Left renal pelvis (tissue), 4 donors: ENCODE measurements at places on chromosomes 4 and X. TPM values are rescaled to one million over a fixed set of nuclear protein-coding genes. Genes with fewer than 3 reads are reported as not detected.
A peak's percentile ranks its signal among the peaks of the same experiment; 100 is the strongest.

DNA sequence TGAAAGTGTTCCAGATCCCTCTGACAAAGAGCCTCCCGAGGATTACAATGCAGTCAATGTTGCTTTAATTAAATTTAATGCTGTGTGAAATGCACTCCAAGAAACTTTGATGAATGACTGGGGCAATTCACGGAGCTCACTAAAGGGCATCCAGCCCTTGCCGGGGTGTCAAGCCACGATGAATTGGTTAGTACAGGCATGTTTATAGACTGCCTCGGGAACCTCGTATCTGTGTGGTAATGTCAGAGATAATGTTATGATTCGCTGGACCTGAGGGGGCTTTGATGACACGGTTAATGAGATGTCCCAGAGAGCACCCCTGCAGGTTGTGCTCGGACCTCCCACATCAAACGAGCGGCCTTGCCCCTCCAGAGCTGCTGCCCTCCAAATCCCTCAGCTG is 428.8 kb downstream of the NKX6-1 start:
- no peak for DNase-seq

DNA sequence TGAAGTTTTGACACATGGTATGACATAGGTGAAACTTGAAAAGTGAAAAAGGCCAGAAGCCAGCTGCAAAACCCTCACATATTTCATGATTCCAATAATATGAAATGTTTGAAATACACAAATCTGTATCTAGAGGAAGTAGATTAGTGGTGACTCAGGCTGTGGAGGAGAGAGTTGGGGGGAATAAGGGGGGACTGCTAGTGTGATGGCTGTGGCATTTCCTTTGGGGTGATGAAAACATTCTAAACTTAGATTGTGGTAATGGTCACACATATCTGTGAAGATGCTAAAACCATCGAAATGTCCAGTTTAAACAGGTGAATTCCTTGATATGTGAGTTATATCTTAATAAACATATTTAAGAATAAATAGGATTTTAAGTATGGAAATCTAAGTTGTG is 343.5 kb upstream of the SFRP2 start:
- no peak for DNase-seq

- no peak for DNase-seq
These were observed 23.7 kb downstream of the RP2 start for GRCh38 chrX:46860557-46860956.

GRCh38 chr4:147933316-147933715 is 201.4 kb downstream of the ARHGAP10 start:
- DNase-seq = no peak

GRCh38 chr4:153127760-153128494 is 76.3 kb upstream of the TRIM2 start:
- peak; percentile 84 for DNase-seq

- DNase-seq = no peak
These were observed 6.4 kb upstream of the BGN start for GRCh38 chrX:153488231-153488914.

DNA sequence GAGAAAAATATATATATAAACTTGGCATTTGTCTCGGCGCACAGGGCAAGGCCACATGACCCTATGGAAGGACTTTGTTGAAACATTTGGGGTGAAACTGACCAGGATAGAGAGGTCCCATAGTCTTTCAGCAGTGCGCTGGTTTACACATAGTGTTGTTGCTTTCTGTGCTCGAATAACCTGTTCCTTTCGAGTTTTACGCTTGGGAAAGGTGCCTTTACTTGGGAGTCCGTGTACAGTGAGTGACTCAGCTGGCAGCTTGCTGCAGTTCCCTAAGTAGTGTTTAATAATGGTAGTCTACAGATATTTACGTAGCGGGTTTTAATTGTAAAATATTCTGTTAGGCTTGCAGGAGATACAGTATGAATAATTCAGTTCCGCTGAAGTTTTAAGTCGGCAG is 578 bp downstream of the APOOL start:
- DNase-seq = peak; percentile 2

DNA sequence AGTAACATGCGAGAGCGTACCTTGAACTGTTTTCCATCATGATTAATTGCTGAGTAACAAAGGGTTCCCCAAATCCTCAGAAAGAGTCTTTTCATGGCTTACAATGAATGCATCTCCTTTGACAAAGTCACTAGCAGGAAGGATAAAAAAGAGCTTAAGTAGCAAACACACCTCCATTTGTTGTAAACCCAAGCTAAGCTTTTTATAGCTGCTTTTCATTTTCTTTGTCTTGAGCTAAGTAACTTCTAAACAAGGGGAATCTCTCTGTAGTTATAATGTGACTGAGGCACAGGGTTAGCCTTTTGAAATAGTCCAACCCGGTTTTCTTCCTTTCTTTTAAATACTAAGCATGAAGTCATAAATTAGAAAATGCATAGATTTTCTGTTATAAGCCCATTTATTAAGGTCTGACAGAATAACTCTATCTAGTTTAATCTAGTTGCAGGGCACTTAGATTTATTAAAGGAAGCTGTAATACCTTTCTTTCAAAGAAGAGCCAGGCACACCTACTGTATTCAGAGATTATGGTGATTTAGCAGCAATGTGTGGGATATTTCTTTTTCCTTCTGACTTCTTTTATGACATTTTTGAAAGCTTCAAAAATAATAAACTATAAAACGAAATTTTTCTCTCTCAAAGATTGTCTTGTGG is 226.9 kb upstream of the SMIM31 start:
- no peak for DNase-seq

GRCh38 chr4:20454515-20454914 is 202.8 kb downstream of the SLIT2 start:
- no peak for DNase-seq

DNA sequence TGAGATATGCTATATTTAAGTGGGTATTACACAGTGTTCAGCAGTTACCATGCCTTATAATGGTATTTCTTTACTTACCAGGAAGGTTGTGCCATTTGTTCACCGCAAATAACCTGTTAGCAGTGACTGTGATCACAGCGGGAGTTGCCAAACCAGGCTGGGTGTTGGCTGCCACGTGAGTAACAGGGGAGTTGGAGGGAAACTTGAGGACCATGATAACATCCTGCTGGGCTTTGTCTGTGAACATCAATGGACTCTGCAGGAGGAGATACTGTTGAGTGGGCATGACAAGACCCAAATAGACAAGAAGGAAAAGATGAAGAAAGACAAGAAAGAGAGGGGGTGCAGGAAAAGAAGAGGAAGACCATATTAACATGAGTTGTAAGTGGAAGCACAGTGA is 242.9 kb downstream of the DCLK2 start:
- no peak for DNase-seq

- DNase-seq = no peak
These were observed 20.5 kb downstream of the SLC25A5 start for GRCh38 chrX:119488749-119489148.

GRCh38 chrX:33447285-33447684 is 235.9 kb upstream of the DMD start:
- DNase-seq = no peak

DNA sequence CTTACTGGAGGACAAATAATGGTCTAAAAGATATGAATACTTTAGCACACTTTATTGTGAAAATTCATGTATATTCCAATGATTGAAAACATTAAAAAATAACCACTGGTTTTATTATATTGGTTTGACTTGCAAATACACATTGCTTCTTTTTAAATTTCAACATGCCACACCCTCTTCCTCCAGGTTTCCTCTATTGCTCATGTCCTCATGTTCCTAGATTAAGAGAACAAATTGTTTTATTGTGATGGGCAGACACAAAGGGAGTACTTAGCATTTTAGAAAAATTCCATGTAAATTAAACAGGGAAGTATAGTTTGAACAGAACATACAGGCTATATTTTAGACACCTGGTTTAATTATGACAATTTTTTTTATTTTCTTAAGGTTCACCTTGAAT is 230.6 kb upstream of the GPRIN3 start:
- DNase-seq = no peak

EDA2R gene
- 0.53 TPM for polyA plus RNA-seq

FAM9B gene
- polyA plus RNA-seq = 0.30 TPM

ASB12 gene
- polyA plus RNA-seq = 0.66 TPM

KLB gene
- 0.30 TPM for polyA plus RNA-seq

TRIM75 gene
- polyA plus RNA-seq = not detected

AMOT gene
- 46.5 TPM for polyA plus RNA-seq
